ENCODE measurements at places on chromosomes 5 and 9.

GRCh38 chr9:132644251-132644650, 25.5 kb downstream of the DDX31 start:
- DNase-seq = no peak

- peak; percentile 70 for DNase-seq
Measured at GRCh38 chr9:87497604-87498045, at the start of gene DAPK1. Gene DAPK1, plus strand, starts transcription at chr9:87497867. Its CDS starts 1,211 bp downstream, at chr9:87499078.

GRCh38 chr5:154653418-154653763, 101.8 kb upstream of the LARP1 start:
- DNase-seq = no peak

DNA sequence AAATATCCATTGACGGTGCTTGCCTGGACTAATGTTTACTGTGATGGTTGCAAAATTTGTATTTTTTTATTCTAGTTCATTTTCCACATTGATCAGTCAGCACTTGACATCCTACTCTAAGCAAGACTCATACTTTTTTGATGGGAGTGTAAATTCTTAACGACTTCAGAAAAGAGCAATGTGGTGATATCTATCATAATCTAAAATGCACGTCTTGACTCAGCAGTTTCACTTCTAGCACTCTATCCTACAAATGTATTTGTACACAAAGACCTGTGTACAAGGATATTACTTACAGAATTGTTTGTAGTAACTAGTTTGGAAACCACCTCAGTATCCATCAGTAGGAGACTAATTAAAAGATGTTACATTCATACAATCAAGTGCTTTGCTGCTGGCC, 24.0 kb downstream of the NAA35 start:
- no peak for DNase-seq

GRCh38 chr5:110817459-110817858, 78.7 kb downstream of the SLC25A46 start:
- DNase-seq = no peak

DNA sequence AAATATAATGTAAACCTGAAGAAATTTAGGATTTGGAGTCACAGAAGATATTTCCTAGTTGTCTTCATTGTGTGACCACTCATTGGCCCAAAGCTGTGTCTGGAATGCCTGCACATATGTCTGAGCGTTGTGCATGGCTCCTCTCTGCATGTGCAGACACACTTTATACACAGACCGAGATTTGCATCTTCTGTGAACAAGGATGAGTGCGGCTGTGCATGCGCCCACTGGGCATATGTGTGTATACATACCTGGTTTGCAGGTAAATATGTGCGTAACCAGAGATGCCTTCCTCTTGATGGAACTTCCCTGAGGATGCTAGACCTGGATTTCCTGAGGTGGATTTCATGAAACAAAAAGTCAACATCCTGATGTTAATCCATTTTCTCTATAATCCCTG, 19.1 kb downstream of the PHF2 start:
- no peak for DNase-seq

- DNase-seq = no peak
Measured at GRCh38 chr5:15798006-15798405, 298.0 kb downstream of the FBXL7 start.

GRCh38 chr9:96107436-96107835, 194.5 kb downstream of the HSD17B3 start:
- DNase-seq = no peak

Measured in C1 segment of cervical spinal cord (tissue), 14 donors.